ENCODE measurements at places on chromosomes 4 and X.

DNA sequence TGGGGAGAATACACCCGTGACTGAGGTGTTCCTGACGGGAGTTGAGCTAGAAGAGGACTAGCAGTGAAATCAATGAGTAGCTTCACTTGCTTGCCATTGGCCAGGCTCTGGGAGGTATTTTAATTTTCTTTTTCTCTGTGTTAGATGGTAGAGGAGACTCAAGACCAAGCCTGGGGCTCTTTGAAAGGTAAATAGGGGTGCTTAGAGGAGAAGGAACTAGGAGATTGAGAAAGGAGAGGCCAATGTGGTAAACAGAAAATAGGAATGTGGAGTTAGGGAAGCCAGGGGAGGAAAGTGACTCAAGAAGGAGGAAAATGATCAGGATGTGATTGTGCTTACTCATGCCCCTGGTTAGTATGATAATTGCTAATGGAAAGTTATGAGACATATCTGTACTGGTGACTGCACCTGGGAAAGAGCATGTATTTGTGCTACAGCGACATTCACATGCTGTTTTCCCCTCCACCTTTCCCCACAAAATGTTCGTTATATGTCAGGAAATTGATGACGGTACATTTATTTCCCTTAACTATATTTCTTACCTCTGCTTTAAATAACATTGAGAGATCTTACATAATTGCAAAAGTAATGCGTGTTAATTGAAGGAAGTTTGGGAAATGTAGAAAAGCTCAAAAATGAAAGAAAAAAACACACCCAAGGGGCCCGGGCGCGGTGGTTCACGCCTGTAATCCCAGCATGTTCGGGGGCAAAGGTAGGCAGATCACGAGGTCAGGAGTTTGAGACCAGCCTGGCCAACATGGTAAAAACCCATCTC, 16.9 kb upstream of the LRBA start:
- no peak for DNase-seq

GRCh38 chrX:47587091-47587891, 5.1 kb downstream of the TIMP1 start:
- no peak for DNase-seq

DNA sequence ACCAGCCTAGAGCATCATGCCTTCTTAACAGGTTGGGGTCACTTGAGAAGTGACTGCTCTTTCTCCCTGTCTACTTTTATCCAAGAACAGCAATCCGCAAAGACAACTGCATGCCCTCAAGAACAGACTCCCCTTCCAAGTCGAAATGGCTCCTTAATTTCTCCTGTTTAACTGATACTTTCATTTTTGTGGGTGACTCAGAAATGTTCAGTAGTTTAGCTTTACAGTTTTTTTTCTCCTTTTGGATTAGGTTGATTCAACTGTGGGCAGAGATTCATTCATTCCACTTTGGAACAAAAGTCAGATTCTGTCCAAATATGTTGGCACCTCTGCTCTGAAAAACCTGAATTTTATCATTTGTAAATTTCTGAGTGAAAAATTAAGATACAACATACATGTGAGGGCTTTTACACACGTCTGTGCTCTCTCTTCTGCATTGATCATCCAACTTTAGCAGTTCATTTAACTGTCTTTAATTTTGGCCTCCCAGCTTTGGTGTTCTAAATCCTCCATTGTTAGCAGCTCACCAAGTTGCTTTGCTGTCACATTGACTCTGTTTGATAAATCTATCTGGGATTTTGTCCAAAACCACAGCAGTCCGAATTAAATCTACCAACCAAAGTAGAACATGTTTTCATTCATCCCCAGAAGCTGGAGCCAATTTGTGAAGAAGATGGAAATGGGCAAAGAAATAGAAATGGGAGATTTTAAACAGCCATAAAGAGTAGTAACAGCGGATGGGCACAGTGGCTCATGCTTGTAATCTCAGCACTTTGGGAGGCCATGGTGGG, 50.0 kb downstream of the HOPX start:
- no peak for DNase-seq

DNA sequence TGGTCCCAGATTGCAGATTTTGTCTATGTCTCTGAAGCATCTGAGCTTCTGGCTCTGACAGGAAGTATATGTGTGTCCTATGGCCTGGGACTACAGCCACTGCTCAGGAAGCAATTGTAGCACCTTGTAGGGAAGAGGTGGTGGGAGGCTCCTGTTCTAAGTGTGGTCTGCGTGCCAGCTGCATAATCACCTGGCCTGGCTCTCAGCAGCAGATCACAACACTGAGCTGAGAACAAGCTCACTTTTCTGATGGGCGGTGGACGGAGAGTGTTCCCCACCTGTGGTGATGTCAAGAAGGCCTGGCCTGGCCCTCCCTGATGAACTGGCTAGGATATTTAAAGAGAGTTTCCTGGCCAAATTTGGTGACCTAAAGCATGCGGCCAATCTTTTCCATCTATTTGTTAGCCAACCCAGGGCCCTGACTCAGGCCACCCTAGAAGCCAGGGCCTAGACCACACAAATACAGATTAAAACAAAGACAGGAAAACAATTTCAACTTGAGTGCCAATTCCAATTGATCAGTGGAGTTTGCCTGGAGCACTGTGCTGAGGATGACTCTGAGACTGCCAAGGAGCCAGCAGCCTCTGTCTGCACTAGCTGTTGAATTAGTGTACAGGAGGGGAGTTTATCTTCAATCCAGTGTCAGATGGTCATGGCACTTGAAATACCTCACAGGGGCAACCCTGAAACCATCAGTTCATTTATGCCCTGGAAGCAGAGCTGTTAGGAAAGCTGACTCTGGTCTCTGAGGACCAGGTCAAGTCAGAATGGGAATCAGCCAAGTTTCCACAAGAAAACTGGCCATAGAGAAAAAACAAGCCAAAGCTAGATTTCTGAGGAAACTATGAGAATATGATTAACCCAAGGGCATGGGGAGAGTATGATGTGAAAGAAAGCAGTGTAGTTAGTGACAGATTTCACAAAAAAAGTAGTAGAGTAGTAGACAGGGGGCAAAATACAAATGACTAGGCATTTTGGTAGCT, 47.4 kb downstream of the PRDM5 start:
- no peak for DNase-seq

GRCh38 chr4:168993714-168994510, 16.1 kb downstream of the CBR4 start:
- peak; percentile 23 for DNase-seq

DNA sequence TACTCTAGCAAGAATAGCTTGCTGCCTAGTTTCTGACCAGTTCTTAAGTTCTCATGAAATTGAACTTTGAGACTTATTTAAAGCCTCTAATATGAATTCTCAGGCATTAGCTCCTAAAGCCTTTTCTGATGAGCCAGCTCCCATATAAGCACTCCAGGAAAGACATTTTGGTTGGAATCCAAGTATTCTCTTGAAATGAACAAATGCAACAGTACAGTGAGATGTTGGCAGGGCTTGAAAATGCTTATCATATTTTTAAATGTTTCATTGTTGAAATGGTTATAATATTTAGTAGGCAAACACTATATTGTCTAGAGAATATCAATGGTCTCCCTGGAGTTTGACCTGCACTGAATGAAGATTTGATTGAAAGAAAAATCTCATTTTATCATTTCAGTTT, 240.3 kb downstream of the ANK2 start:
- DNase-seq, result peak; percentile 33

DNA sequence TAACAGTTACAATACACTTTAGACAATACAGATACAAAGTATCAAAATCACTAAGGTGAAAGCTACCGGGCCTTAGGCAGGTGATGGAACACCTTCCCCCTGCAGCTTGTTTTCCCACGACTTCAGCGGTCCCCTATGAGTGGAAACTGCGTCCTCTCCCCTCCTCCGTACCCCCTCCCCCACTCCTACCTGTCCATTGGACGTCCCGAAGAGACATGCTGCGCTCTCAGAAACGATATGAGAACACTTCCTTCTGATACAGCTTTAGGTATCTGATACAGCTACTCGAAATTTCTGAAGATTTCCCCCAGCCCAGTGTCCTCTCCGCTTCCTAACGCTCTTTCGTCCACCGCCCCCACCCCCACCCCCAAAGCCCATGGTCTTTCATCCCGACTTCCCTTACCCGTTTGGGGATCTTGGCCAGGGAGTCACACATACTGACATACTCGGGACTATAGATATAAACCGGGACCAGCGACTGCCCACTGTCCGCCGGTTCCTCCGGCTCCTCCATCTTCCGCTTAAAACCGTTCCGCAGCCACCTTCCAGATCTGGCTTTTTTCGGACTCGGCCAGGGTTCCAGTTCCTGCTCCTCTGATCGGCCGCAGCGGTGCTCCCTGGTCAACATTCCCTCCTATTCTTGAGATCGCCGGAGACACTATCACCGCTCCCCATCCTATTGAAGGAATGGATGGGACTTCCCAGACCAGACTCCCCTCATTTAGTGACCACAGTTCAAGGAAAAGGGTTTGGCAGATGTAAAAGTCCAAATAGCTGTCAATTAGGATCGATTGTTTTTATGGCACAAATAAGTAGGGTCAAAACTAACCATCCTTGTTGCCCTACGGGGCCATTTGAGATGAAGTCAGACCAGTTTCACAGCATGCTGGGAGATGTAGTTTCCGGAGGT, at the start of gene HDAC8:
Gene HDAC8, minus strand, starts transcription at position 596 of the 910 bp plus-strand sequence. Its CDS starts 82 bp downstream, at position 514.
- DNase-seq, result peak; percentile 94

DNA sequence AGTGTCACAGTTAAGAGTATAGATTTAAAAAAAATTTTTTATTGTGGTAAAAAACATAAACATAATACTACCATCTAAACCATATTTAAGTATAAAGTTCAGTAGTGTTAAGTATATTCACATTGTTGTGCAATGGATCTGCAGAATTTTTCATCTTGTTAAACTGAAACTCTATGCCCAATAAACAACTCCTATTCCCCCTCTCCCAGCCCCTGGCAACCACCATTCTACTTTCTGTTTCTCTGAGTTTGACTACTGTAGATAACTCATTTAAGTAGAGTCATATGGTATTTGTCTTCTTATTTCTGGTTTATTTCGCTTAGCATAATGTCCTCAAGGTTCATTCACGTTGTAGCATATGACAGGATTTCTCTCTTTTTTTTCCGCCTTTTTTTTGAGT, 112.4 kb downstream of the PTTG2 start:
- DNase-seq, result no peak

GRCh38 chrX:13167481-13168231, 123.2 kb upstream of the FAM9C start:
- DNase-seq, result peak; percentile 65

- DNase-seq, result no peak
Measured at GRCh38 chrX:48514126-48514806, 5.5 kb downstream of the PORCN start.

- no peak for DNase-seq
Measured at GRCh38 chrX:74389016-74389722, 32.1 kb upstream of the SLC16A2 start.

- peak; percentile 96 for DNase-seq
Measured at GRCh38 chr4:165378745-165379677, at the start of gene CPE. Gene CPE (plus strand): TSS chr4:165379008. CDS start chr4:165379222, 214 bp downstream.

- no peak for DNase-seq
Measured at GRCh38 chr4:69701696-69702095, 48.6 kb upstream of the UGT2A1 start.

DNA sequence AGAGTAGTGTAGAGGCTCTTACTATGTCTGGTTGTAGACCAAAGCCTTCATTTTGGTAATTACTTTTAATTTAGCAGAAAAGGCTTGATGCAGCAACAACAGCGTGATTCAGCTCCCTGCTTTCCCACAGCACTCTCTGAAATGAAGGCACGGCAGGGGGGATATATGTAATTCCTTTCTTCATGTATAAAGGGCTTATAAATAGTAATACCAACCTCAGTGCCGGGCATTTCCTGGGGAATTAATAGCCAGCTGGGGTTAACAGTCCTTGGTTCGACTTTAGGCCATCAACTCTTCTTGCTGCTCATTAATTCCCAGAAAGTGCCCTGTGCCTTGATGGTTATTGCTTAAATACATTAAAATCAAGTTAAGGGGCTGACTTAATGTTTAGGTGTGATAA, 669.0 kb downstream of the ZNF674 start:
- peak; percentile 45 for DNase-seq

- DNase-seq, result peak; percentile 70
Measured at GRCh38 chr4:184825141-184825895, 450 bp downstream of the ACSL1 start.
